ENCODE measurements at places on chromosomes 3 and 15.

GRCh38 chr3:105691633-105692032 lies 177.2 kb downstream of the CBLB start:
- DNase-seq: no peak

DNA sequence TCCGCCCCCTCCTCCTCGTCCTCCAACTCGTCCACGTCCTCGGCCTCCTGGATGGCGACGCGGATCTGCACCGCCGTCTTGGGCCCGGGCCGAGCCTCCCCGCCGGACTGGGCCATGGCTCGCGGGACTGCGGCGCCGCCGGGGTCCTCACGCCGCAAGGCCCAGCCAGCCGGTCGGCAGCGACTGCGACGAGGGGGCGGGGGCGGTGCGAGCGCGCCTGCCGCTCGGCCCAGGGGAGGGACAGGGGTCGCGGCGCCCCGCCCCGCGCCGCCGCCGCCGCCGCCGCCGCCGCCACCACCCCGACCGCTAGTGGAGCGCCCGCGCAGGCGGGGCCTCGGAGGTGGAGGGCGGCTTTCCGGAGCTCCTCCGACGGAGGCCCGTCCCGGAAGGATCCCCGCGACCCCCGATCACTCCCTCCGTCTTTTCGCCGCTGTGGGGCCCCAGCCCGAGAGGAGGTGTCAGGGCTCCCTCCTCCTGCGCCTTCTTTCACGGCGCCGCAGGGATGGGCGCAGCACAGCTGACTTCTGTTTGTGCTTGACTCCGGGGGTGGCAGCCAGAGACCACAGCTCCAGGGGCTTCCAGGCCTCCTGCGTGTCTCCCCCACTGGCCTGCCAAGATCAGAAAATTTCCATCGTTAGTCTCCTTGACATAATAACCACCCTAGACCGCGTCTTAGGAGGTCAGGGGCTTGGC lies at the start of gene LARP6:
Gene LARP6, minus strand, starts transcription at position 185 of the 693 bp plus-strand sequence. Its CDS starts 69 bp downstream, at position 116.
- no peak for DNase-seq

DNA sequence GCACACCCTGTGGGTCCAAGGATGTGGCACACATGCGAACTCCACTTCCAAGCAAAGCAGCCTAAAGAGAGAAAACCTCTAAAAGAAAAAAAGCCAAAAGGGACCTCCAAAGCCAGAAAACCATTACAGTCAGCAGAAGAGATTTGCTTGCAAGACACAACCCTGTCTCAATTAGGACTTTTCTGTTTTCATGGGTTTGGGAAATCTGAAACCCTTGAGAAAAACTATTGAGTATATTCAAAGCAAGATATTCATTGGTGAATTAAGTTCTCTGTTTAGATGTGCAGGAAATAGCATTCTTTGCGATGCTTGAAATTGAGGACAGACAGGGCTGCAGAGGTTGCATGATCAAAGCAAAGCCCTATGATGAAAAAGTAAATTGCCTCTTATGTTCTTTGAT lies 10.2 kb upstream of the LDHAL6B start:
- no peak for DNase-seq

DNA sequence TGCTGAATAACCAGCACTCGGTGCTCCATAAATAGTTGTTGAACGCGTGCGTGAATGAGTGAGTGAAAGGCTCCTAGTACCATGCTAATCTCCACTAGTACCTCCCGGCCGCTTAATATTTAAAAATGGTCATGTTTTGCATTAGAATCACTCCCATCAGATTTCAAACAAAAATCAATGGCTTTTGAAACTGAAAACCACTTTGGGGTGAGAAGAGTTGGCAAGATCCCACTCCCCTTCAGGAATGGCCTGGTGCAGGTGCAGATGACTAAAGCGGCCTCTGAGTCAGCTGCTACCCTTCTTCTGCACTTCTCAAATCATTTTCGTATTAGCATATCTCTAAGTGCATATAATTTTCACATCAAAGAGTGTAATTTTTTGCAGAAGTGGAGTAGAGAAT lies 425.3 kb upstream of the PROK2 start:
- no peak for DNase-seq

- no peak for DNase-seq
Observed at GRCh38 chr3:100880072-100880471, 113.1 kb downstream of the ABI3BP start.

GRCh38 chr3:154244644-154245043 lies 79.6 kb downstream of the DHX36 start:
- DNase-seq: no peak

GRCh38 chr3:38047896-38048295 lies 8.9 kb downstream of the DLEC1 start:
- DNase-seq: no peak

DNA sequence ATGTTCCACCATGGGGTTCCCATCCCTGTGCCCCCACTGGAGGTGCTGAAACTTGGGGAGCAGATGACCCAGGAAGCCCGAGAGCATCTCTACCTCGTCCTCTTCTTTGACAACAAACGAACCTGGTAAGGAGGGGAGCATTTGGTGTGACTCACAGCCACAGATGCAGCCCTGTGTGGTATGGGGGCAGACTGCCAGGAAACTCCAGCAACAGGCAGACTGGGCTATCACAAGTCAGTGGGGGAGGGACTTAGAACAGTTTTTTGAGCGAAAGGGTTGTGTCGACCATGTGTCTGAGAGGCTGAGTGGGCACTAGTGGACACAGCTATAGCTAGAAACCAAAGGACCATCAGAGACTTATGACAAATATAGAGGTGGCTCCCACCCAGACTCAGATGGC lies 3.4 kb upstream of the OGG1 start:
- no peak for DNase-seq

DNA sequence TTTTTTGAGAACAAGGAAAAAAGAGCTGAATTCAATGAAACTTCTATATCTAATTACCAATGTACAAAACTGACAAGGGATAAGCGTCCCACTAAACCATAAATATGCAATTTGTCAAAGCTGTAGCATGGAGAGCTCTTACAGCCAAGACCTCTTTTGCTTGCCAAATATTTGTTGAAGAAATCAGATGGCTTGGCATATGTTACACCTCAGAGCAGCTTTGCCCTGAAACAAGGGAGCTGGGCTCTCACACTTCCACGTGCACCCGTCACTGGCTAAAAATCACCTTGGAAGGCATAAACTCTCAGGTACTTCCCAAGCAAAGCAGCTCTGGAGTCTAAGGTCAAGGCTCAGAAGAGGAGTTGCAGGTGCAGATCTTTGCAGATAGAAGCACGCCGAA lies 324.7 kb upstream of the SLCO3A1 start:
- DNase-seq: no peak

DNA sequence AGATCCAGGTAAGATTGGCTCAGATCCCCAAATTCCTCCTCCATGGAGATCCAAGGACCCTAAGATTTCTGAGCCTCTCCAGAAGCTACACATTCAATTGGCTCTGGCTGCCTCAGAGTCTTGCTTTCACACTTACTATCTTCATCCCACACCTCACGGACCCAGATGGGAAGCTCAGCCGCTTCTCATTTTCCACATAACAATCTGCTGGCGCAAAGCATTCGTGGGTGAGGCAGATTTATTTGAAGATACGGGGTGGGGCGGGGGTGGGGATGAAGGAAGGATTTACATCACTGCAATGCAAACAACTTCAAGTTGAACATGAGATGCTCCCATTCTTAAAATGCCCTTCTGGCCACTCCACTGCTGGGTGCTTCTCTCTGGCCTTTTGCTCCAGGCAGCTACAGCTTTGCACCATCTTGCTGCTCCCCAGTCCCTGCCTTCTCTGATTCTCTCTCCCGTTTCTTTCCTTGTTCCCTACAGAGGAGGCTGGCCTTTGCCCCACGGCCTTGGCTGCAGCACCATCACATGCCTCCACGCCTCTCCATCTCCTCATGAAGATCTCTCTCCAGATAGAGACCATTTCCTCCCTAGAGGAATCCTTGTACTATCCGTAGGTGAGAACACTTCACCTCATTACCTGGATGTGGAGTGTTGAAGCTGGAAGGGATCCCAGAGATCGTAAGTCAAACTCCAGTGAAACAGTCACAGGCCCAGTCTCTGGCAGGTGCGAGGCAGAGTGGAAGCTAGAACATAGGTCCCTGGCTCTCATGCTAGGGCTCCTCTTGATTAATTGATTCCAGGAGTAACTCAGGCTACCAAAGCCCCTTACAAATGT lies 175.9 kb downstream of the RPLP1 start:
- no peak for DNase-seq

GRCh38 chr3:4583416-4583815 lies 90.3 kb downstream of the ITPR1 start:
- DNase-seq: no peak

- DNase-seq: no peak
Observed at GRCh38 chr15:60408463-60408981, 10.7 kb upstream of the ANXA2 start.

DNA sequence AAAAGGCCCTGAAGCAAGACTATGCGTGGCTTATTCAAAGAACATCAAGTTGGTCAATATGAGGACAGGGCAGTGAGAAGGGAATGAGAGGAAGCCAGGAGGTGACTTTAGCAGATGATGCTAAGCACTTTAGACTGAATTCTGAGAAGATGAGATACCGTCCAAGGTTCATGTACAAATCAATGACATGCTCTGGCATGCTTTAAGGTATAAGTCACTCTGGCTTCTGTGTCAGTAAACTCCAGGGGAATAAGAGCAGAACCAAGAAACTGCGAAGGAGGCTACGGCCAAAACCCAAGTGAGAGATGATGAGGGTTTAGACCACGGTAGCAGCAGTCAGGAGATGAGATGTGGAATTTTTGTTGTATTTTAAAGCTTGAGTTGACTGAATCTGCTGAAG lies 8.9 kb upstream of the CCDC50 start:
- no peak for DNase-seq

DNA sequence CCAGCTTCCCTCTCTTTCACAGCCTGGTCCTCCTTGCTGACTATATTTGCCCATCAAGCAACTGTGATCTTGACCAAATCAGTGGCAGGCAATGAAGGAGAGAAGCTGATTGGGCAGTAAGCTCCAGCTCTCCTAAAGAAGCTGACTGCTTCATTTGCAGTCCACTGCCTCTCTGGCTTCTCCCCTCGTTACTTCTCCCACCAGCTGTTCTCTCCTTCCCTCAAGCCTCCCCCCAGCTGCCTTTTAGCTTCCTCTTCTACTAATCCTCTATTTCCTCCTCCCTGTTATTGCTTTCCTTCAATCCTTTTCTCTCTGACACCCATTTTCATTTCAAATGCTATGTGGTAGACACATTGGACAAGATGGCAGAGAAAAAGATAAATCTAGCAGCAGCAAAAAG lies 474.7 kb upstream of the UBE2E2 start:
- DNase-seq: no peak

DNA sequence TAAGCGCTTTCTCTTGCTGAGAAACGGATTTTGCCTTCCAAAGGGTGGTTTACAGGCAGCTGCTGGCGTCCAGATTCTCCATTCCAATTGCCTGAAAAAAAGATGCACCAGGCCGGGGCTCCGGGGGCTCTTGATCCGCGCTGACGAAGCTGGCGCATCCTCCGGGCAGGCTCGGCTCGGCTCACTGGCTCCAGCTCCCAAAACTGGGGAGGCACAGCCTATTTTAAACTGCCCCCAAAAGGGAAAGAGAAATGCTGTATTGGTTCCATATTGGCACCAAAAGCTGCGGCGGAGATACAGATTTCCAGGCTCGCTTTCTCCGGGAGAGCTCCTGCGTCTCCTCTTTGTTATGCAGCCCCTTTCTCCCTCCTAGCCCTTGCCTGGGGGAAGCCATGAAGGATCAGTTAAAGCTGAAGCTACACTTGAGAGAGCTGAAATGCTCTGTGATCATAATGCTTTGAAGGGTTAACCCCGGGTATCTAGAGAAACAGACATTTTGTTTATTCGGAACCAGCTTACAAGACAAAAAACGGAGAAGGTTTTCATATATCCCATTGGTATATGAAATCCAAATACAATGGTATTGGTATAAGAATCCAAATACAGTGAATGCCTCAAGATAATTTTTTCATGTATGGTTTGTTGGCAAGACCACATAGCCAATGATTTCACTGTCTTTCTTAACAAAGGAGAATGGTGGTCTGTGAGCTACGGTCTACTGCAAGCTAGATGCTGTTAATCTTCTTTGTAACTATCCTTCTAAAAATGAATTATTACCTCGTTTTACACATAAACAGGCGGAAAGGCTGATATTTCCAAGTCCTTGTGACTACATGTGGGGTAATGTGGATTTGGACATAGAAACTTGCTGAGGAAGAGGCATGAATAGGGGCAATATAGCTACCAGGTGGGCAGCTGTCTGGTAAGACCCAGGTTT lies 693 bp downstream of the CD200 start:
- DNase-seq: no peak

DNA sequence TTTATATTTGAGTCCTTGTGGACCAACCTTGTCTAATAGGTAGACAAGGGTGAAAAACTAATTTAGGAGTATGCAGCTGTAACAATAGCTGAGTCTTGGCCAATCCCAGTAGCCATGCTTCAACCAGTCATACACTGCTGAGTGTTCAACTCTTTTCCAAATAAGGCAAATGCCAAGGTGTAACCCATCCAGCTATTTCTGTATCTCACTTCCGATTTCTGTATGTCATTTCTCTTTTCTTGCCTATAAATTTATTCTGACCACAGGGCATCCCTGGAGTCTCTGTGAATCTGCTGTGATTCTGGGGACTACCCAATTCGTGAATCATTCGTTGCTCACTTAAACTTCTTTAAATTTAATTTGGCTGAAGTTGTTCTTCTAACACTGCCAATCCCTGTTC lies 93.2 kb downstream of the MAGI1 start:
- no peak for DNase-seq

DNA sequence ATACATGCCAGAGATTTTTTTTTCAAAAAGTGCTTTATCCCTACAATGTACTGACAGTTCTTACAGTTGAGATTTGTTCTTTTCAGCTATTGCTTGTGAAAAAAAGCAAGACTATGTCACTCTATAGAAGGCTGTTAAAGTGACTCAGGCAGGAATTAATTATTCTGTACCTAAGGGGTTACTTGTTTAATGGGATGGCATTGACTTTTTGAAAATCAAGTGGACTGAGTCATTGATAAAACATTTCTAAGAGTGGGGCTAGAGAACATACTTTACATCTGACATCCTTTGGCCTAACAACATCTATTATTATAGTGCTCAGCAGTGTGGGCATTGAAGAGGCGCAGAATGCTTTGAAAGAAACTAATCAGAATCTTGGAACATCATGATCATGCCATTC lies 34.3 kb downstream of the INTS14 start:
- no peak for DNase-seq

- no peak for DNase-seq
Observed at GRCh38 chr3:114111060-114111770, 54.7 kb downstream of the QTRT2 start.

DNA sequence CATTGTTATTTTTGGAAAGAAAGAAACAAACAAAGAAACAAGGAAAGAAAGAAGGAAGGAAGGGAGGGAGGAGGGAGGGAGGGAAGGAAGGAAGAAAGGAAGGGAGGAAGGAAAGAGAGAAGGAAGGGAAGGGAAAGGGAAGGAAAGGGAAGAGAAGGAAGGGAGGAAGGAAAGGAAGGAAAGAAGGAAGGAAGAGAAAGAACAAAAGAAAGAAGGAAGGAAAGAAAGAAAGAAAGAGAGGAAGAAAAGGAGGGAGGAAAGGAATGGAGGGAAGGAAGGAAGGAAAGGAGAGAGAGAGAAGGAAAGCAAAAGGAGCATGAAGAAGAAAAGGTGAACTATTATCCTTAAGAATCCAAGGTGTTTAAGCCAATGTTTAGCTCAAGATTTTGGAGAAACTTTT lies 262.7 kb upstream of the STT3B start:
- DNase-seq: no peak

GRCh38 chr3:65915477-65915876 lies 123.2 kb downstream of the MAGI1 start:
- DNase-seq: no peak
